CD4-positive, alpha-beta T cell treated with Interleukin-4 for 4 hours (primary cell): ENCODE measurements at places on chromosomes 5 and 9.
A peak's percentile ranks its signal among the peaks of the same experiment; 100 is the strongest.

DNA sequence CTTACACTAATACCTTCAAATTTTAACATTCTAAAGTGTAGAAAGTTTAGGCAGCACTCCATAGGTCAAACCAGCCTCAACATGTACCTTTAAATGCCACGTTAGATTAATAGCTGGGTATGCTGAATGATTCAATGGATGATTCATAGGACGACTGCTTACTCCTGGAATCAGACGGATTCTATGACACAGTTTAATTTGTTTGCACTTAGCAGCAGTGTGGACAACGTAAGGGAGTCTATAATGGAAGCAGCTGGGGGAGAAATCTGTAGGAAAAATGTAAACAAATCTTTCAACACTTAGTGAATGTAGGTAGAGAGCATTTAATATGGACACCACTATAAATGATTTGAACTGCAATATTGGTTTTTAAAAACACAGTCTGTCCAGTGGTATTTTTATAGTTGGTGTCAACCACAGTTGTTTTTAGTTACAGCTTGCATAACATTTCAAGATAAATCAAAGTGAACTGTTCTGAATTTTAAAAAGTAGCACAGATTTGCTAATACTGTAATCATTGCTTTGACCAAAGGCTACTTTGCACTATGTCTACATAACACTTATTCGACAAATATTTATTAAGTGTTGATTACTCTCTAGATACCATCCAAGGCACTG is 701.5 kb upstream of the MEF2C start:
- no peak for DNase-seq

GRCh38 chr5:53929570-53929969 is 369.1 kb downstream of the NDUFS4 start:
- DNase-seq: no peak

DNA sequence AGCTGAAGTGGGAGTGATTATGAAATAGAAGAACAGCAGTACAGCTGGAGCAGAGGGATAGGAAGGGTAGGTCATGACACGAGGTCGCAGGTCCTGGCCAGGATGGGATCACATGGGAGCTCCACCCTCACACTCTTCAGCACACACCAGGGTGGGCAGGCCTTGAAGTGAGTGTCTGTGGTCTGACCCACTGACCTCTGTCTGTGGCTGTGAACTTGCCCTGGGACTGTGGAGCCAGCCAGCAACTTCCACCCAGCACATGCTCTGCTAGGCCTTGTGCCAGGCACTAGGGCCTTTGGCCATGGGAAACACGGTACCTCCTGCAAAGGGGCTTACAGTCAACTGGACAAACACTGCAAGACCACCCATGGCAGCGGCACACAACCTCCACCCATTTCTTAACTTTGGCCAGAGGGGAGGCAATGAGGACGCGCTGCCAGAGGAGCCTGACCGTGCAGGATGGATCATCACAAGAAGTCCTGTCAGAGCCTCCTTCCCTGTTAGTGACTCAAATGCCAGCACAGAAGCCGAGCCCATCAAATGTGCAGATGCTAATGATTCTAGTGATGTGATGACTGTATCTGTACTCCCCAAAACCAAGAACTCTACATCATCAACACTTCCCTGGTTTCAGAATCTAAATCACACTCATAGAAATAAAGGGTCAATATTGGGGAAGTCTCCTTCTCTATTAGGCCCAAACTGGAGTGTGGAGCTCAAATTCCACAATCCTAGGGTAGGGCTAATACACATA is 113.6 kb downstream of the DPYSL3 start:
- DNase-seq: no peak

- DNase-seq: no peak
Observed at GRCh38 chr5:140043508-140043872, 391 bp upstream of the NRG2 start.

DNA sequence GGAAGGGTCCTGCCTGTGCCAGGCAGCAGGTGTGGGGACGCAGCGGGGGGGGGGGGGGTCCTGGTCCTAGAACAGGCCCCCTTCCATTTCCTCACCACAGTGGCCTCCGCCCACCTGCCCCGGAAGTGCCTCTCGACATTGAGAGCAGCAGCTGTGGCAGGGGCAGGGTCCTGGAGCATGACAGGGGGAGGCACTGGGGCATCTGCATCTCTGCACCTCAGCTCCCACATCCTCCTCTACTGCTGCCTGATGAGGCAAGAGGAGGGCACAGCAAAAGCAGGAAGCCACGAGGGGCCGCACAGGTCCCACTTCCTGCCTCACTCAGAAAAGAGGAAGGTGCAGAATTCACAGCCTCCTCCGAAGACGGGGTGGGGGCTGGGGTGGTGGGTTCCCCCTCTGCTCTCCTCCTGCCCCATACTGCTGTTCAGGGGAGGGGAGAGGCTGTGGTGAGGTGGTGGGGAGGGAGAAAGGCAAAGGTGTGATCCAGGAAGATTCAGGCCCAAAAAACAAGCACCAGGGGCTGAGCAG is 14.8 kb downstream of the AKNA start:
- DNase-seq: peak; percentile 85

DNA sequence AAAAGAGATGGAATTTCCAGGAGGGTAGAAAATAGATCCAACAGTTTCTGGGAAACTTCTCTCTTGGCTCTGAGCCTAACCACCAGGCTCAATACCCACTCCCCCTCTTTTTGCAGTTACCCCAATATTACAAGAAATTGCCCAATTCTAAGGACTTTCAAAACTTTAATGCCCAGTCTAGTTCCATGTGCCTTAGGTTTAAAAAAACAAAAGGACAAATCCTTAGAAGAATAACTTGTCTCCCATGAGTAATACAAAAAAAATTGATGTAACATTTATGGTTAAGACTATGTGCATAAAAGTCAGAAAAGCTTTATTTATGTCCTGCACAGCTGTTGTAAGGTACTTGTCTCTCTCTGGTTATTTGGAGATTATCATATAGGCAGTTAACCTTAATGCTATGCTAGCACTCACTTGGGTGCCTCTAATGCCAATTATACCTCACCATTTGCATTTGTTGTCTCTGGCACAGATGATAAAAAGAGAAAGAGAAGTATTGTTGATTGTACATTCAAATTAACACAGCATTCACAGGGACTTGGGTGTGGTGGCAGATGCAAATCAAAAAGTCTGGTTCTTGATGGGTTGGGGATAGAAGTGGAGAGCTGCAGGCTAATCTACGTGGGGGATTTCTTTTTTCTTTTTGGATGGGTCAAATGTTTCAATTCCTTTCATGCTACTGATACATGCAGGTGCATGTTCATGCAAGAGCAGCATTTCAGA is 159.4 kb downstream of the PIK3R1 start:
- DNase-seq: no peak

GRCh38 chr5:140883373-140883772 is 1.4 kb downstream of the PCDHA13 start:
- DNase-seq: no peak

DNA sequence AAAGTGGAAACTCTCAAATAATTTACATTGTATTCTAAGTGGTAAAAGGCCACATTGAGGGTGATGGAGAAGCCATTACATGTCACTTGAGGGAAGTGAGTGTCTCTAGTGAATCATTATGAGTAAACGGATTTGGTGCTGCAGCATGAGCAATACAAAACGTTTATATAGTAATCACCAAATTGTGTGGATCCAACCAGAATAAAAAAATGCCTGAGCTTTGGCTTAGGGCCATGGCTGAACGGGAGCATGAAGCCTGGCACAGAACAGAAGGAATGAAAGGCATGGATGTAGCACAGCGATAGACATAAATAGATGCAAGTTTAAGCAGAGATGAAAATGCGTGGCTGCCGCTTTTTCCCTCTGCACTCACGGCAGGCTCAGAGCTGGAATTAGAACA is 58.3 kb downstream of the PTTG1 start:
- DNase-seq: no peak

- no peak for DNase-seq
Observed at GRCh38 chr9:37028420-37029031, 5.5 kb downstream of the PAX5 start.

GRCh38 chr9:22169243-22169642 is 160.1 kb upstream of the CDKN2B start:
- DNase-seq: no peak

DNA sequence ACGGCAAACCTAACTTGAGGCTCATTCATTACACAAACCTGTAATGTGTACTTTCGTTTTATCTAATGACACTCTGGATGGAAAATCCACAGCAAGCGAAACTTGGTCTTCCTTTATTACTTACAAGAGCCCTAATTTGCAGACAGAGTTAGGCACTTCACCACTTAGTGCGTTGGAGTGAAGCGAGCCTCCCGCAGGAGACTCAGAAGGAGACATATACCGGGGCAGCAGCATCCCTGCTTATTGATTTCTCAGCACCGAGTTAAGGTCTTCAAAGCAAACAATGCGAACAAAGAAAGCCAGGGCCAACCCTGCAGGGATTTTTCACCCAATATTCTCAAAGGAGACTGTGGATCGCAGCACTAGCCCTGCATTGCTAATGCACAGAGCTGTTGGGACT is 28.6 kb downstream of the LSM11 start:
- DNase-seq: no peak

DNA sequence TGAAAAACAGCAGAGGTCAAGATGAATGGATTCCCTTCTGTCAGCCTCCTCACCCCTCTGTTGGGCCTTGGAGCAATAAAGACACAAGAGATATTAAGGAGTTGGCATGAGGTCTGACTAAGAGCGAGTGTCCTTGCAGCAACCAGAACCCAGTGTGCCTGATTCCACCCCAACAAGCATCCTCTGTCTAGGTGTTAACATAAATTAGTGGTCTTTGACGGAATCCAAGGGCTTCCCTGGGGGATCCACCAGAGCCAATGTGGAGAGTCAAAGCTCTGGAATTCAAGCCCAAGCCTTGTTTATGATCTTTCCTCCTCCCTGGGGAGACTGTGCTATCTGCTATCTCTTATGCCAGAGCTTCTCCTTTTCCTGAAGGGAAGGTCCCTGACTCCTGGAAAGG is 128.1 kb upstream of the SMIM23 start:
- DNase-seq: no peak

GRCh38 chr9:110255034-110255462 is 1.3 kb downstream of the TXN start:
- DNase-seq: no peak

DNA sequence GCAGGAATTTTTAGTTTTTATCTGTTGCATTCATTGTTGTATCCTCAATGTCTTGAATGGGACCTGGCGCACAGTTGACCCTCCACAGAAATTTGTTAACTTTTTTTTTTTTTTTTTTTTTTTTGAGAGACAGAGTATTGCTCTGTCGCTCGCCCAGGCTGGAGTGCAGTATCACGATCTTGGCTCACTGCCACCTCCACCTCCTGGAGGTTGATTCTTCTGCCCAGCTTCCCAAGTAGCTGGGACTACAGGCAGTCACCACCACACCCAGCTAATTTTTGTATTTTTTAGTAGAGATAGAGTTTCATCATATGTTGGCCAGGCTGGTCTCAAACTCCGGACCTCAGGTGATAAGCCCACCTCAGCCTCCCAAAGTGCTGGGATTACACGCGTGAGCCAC is 205.9 kb downstream of the ROR2 start:
- DNase-seq: no peak

DNA sequence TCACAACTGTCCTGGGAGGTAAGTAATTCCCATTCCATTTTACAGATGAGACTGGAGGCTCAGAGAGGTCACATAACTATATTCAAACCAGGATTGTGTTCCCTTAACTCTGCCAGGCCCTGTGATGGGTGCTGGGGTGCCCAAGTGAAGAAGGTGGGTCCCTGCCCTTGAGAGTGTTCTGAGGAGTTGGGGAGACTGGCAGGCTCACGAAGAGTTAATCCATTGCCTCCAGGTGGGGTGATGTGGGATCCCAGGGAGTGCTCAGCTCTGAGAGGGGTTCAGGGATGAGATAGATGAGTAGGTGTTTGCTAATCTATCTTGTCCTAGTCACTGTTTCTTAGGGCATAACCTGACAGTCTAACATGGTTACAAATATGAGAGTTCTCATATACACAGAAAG is 36.7 kb downstream of the GSN start:
- DNase-seq: no peak
